ENCODE measurements at places on chromosomes 12 and 14.

DNA sequence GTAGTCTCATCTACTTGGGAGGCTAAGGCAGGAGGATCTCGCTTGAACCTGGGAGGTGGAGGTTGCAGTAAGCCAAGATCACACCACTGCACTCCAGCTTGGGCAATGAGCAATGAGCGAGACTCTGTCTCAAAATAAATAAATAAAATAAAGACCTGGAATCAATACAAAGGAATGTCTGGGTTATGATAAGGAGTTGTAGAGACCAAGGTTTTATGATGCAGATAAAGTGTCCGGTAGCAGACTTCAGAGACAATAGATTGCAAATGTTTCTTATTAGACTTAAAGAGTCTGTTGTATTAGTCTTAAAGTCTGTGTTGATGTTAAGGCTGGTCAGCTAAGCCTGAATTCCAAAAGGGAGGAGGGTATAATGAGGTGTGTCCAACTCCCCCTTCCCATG is 35.2 kb upstream of the RNASE1 start:
- DNase-seq: no peak

DNA sequence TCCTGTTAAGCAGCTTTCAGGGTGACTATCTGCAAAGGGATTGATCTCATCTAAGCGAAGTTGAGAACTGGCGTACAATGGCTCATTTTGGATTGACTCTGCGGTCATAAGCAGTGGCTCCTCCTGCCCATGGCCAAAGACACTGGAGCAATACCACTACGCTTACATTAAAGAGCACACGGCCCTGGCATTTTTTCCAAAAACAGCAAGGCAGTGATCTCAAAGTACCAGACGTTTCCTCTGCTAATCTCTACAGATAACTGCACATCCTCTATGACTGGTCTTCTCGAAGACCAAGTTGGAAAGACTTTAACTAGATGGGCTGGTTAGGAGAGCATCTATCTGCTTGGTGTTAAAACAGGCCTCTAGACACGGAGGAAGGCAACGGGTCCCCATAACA is 2.7 kb downstream of the PITPNM2 start:
- DNase-seq: no peak

DNA sequence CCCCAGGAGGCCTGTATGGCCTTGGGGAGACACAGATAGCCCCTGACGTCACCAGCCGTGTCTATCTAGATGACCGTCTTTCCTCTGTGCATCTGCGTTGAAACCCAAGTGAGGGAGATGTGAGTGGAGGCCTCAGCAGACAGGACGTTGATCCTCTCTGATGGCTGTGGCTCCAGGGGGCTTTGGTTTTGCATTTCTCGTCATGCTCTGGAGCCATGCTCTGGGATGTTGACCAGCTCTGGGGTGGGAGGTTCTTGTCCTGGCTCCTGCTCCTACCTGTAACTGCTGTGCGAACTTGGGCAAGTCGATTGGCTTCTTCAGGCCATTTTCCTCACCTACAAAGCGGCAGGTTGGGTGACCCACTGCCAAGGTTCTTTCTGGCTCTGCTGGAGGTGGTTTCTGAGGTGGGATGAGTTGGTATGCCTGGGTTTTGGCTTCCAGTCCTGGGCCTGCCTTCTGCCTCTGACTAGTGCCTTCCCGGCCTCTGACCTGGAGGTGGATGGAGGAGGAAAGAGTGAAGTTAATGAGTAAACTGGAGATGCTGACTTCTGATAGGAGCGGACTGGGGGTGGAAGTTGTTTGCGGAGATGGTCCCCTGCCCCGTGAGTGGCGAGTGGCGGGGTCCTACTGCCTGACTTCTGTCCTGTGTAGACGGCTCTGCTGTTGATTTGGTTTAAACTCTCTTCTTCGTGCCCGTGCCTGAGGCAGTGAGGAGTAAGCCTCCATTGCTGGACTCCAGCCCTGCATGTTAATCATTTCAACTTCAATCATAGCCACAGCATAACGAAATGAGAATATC is 8.4 kb downstream of the TSPAN9 start:
- DNase-seq: no peak

- DNase-seq: no peak
Measured at GRCh38 chr12:62689042-62689839, 222.6 kb downstream of the MON2 start.

DNA sequence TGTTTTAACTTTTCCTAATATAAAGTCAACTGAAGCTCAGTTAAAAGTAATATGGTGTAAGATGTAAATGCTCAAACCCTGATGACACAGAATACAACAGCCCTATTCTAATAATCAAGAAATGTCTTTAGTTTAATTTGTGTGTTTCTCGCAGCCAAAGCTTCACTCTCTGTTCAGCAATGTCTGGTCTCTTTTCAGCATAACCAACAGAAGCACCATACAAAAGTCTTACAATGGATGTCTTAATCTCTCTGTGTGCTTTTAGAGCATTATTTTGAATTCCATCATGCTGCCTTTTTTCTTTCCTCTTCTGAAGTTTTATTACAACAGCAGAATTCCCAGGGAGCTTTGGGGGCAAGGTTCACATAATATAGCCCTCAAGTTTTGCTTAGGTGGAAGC is 210.2 kb upstream of the NPAS3 start:
- DNase-seq: no peak

DNA sequence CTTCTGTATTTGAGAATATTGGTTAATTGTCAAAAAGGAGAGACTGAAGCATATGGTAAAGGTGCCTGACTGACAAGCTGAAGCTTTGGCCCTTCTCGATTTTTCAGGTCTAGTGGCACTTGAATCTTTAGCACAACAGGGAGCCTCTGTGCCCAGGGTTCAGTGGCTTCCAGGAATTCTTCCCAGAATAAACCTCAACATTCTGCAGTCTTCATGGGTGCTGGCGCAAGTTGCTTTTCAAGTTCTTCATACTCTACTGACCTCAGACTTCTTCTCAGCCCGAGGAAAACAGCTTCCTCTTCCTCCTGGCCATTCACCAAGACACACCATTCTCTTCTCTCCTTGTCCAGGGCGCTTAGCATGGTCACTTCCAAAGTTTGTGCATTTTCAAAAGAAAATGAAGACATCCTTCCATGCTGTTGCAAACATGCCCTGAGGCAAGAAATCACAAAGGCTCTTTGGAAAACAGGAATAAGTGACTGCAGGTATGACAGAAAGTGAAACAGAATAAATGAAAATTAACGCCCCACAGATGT is 89.9 kb downstream of the MGST1 start:
- DNase-seq: no peak

DNA sequence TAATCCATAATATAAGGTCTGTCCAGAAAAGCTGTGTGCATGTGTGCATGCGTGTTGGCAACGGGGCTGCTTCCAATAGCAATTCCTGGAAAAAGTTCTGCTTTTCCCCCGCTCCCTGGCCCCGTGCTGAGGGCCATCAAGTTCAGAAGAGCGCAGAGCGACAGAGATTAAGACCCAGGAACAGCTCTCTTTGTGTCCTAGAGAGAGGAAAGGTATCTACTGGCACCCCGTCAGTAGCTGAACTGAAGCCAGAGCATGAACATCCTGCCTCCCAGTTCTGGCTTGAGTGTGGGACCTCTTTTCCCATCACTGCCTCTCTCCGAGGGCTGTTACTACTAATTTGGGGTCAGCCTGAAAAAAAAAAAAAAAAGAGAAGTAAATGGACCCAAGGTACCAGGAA is 15.5 kb downstream of the HDAC7 start:
- no peak for DNase-seq

- no peak for DNase-seq
Measured at GRCh38 chr12:12510141-12510540, 52.5 kb downstream of the DUSP16 start.

GRCh38 chr12:4874671-4875070 is 35.0 kb upstream of the KCNA1 start:
- no peak for DNase-seq

GRCh38 chr12:104637604-104638003 is 180.9 kb downstream of the CHST11 start:
- DNase-seq: no peak

GRCh38 chr12:105357162-105357691 is 26.7 kb downstream of the C12orf75 start:
- DNase-seq: no peak

GRCh38 chr14:30855345-30856037 is 18.9 kb upstream of the COCH start:
- DNase-seq: no peak

DNA sequence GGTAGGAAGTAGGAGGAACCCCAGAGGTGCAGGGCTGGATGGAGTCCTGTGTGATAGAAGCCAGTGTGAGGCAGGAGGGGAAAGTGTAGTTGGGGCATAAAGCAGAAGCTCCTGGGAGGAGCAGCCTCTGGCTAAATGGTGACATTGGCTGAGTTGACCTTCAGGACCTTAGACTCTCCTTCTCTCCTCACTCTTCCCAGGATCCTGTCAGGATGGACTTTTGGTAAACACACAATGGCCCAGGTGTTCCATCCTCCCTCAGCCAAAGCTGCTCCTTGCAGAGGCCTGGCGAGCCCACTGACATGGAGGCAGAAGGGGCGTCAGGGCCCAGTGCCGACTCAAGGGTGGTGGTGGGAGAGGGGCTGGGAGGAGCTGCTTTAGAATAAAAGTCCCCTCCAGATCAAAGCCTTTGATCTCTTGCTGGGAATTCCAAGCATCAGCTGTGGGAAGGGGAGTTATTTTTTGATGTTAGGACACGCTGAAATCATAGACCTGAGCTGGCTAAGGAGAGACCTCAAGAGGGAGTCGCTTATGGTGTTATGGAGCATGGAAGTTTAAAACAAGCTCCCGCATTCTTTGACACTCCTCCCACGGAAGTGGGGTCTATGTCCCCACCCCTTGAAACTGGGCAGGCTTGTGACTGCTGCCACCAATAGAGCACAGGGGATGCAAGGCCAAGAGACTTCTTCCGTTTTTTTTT is 44.1 kb downstream of the SMIM41 start:
- no peak for DNase-seq

DNA sequence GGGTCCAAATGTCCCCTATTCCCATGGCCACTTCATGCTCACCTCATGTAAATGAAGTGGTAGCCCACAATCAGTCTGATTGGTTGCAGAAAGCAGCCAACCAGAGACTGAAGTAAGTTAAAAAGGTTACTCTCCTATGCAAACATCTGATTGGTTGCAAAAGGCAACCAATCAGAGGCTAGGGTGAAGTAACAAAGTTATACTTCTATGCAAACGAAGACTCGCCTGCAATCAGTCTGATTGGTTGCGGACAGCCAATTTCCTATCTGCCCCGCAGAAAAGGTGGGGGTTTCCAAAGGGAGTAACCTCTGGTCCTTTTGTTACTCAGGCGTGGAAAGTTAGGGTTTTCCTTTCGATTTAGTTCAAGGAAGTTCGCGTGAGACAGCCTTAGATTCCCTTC is 208.1 kb upstream of the NEDD1 start:
- no peak for DNase-seq

DNA sequence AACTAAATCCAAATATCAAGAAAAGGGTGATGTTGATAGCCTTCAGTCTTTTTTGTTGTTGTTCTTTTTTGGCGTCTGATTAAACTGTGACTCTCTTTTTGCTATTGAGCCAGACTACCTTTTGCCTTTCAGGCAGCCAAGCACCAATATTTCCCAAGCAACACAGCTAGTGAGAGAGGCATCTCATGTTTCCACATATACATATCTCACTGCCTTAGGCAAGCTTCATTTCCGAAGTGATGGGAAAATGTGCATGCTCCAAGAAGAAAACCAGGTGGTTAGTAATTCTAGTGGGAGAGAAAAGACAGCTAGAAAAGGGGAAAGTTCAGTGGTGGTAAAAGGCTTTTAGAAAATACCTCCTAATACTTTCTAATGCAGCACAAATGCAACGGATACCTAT is 277.7 kb downstream of the TMTC2 start:
- no peak for DNase-seq

DNA sequence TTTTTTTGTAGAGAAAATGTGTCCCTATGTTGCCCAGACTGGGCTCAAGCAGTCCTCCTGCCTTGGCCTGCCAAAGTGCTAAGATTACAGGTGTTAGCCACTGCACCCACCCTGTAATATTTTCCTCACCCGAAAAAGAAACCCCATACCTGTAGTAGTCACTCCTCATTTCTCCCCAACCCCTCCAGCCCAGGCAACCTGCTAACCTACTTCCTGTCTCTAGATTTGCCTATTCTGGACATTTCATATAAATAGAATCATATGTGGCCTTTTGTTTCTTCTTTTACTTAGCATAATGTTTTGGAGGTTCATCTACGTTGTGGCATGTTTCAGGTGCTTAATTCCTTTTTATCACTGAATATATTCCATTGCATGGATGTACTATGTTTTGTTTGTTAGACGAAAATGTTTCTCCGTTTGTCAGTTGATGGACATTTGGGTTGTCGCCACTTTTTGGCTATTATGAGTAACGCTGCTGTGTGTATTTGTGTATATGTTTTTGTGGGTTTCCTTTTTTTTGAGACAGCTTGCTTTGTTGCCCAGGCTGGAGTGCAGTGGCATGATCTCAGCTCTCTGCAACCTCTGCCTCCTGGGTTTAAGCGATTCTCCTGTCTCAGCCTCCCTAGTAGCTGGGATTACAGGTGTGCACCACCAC is 6.2 kb downstream of the ANKRD13A start:
- no peak for DNase-seq

DNA sequence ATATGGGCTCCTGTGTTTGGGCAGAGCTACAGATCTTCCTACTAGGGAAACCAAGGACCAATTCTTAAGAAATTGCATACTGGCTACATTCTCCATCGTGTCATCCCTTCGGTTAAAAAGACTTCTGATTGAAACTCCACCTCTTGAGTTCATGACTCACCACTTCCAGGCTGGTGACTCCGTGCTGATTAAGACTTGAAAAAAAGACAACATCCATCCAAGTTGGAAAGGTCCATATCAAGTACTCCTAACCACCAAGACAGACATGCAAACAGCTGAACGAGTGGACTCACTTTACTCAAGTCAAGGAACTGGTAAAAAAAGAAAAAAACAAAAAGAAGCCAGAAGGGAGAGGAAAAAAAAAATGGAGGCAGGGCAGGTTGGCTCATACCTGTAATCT is 63.4 kb downstream of the APOBEC1 start:
- DNase-seq: no peak

DNA sequence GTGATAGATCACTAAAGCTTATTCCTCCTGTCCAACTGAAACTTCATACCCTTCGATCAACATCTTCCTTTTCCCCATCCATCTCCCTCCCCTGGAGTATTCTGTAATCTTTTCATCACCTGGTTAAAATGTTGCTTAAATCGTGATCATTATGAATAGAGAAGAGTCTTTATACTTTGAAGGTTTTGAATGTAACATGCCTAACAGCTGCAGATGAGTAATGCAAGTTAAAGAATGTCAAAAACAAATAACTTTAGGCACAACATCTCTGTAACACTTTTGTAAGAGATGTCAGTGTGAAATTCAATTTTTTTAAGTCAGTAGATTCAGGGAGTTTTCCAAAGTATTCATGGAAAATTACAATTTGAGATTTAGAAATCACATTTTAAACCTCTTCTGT is 25.0 kb downstream of the RXYLT1 start:
- DNase-seq: no peak

- no peak for DNase-seq
Measured at GRCh38 chr14:100142073-100143040, 17.1 kb downstream of the DEGS2 start.
